ENCODE measurements at places on chromosomes 3 and 15. TPM values are rescaled to one million over a fixed set of nuclear protein-coding genes. Genes with fewer than 3 reads are reported as not detected.

DNA sequence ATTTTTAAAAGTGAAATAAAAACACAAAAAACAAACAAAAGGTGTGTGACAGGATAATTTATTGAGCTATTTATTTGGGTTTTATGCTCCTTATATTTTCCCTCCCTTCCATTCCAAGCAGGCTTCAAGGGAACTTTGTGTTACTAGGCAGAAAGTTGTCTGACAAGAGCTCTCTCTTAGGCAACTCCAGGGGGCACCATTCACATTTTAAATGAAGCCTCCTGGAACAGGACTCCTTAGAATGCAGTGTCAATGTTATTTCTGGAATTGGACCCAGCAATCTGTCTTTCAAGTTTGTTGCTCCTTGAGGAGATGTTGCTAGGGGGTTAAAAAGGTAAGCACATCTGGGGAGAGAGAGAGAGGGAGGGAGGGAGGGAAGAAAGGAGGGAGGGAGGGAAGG lies 5.4 kb upstream of the RFX7 start:
- H3K27ac ChIP-seq, result no peak overlapping the region
- H3K4me3 ChIP-seq, result no peak overlapping the region
- peaks cover 16% of the 10 kb centered on the region for H3K27me3 ChIP-seq
- DNase-seq, result peak; percentile 39

- no peaks in the 10 kb centered on the region for H3K27me3 ChIP-seq
- no peaks in the 10 kb centered on the region for H3K36me3 ChIP-seq
- H3K27ac ChIP-seq, result no peak overlapping the region
- H3K4me1 ChIP-seq, result peaks cover 2% of the 10 kb centered on the region
- DNase-seq, result no peak
- H3K4me3 ChIP-seq, result no peak overlapping the region
These were observed 56.7 kb downstream of the MYO1E start for GRCh38 chr15:59315914-59316451.

The INSYN1 gene
- 0.58 TPM for total RNA-seq

GRCh38 chr3:81302045-81302444 lies 459.4 kb downstream of the GBE1 start:
- H3K36me3 ChIP-seq, result no peaks in the 10 kb centered on the region
- DNase-seq, result peak; percentile 71
- H3K4me3 ChIP-seq, result no peak overlapping the region
- no peaks in the 10 kb centered on the region for H3K4me1 ChIP-seq
- no peak overlapping the region for H3K27ac ChIP-seq

The ATP2B2 gene
- total RNA-seq, result not detected

The ATP13A4 gene
- total RNA-seq, result not detected

The RBPMS2 gene
- total RNA-seq, result 7.6 TPM

The STT3B gene
- 114 TPM for total RNA-seq

The CNTN6 gene
- not detected for total RNA-seq

- DNase-seq, result peak; percentile 41
- peaks cover 70% of the 10 kb centered on the region for H3K27me3 ChIP-seq
- peaks cover 18% of the 10 kb centered on the region for H3K4me1 ChIP-seq
- H3K36me3 ChIP-seq, result no peaks in the 10 kb centered on the region
- no peak overlapping the region for H3K27ac ChIP-seq
- H3K4me3 ChIP-seq, result peak overlapping the region; percentile 35
These were observed 699 bp downstream of the MEGF11 start for GRCh38 chr15:66252685-66253417.

The TRIM59 gene
- 32.5 TPM for total RNA-seq

- no peaks in the 10 kb centered on the region for H3K36me3 ChIP-seq
- H3K27ac ChIP-seq, result no peak overlapping the region
- H3K4me1 ChIP-seq, result no peaks in the 10 kb centered on the region
- H3K4me3 ChIP-seq, result no peak overlapping the region
These were observed 167.9 kb downstream of the BBX start for GRCh38 chr3:107690522-107691138.

The PIERCE2 gene
- total RNA-seq, result 2.3 TPM

The LMAN1L gene
- total RNA-seq, result not detected

DNA sequence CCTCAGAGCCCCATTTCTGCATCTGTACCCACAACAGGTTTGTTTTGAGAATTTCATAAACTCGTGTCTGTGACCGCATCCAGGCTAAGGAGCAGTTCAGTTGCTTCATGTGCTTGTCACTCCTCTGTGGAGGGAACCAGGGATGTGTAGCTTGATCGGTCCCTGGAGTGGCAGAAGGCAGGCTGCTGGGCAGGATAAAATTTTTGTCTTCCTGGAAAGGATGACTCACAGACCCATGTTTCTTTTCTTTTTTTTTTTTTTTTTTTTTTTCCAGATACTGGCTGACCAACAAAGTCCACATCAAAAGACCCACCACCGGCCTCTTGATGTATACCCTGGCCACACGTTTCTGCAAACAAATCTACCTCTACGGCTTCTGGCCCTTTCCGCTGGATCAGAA lies 70.1 kb downstream of the ST8SIA2 start:
- H3K27ac ChIP-seq, result no peak overlapping the region
- no peak for DNase-seq
- H3K36me3 ChIP-seq, result no peaks in the 10 kb centered on the region
- H3K4me1 ChIP-seq, result no peaks in the 10 kb centered on the region
- no peaks in the 10 kb centered on the region for H3K27me3 ChIP-seq

- H3K27ac ChIP-seq, result no peak overlapping the region
- no peaks in the 10 kb centered on the region for H3K27me3 ChIP-seq
- DNase-seq, result no peak
- H3K4me3 ChIP-seq, result no peak overlapping the region
- H3K4me1 ChIP-seq, result no peaks in the 10 kb centered on the region
These were observed 739.2 kb downstream of the VGLL3 start for GRCh38 chr3:86251781-86252180.

DNA sequence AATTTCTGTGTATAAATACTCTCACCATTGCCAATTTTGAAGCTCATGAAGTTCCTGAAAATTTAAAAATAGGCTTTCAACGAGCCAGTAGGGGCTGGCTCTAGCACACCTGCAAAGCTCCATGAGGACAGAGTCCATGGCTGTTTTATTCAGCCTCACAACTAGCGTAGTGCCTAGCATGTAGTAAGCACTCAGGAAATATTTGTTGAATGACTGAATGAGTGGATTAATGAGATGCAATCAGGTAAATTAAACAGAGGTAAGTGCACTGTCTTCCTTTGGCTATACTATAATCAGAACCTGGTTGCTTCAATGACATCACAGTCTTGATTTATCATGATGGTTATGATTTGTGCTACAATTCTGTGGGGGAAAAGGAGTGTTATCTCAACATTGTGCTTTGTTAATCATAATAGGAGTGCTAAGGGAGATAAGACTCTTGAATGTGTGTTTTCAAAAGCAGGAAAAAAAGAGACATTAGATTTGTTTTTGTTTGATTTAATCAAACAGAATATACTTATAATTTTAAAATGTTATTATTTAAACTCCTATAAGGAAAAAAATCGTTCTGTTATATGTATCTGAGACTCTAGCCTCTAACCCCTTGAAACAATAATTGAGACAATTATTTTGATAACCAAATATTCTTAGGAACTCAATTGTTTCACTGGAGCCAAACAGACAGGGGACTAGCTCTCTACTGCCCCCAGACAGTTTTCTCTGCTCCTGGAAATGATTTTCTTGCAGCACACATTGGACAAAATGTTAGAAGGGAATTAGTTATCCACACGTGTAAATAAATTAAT lies 171.7 kb upstream of the ATP11B start:
- H3K27ac ChIP-seq, result no peak overlapping the region
- no peaks in the 10 kb centered on the region for H3K36me3 ChIP-seq
- peaks cover 4% of the 10 kb centered on the region for H3K27me3 ChIP-seq
- H3K4me3 ChIP-seq, result no peak overlapping the region
- H3K4me1 ChIP-seq, result no peaks in the 10 kb centered on the region

The TRPM1 gene
- total RNA-seq, result not detected

GRCh38 chr15:90055182-90055581 lies 47.1 kb downstream of the IDH2 start:
- DNase-seq, result no peak
- no peak overlapping the region for H3K27ac ChIP-seq
- H3K4me3 ChIP-seq, result no peak overlapping the region
- H3K4me1 ChIP-seq, result peaks cover 7% of the 10 kb centered on the region

DNA sequence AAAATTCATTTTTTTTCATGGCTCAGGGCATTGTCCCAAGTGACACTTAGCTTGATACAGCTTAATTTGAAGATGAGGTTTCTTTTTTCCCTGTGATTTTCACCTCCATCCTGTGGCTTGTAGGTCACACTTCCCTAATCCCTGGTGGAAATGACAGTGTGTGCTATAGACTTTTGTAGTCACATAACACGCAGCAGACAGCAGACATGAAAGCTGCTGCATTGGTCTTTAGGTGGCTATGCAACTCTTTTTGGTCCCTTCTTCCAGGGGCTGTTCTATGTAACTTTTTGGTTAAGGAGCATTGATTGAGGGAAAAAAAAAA lies 38.8 kb downstream of the TRAK1 start:
- no peaks in the 10 kb centered on the region for H3K27me3 ChIP-seq
- no peak for DNase-seq
- H3K4me3 ChIP-seq, result no peak overlapping the region
- H3K4me1 ChIP-seq, result no peaks in the 10 kb centered on the region

The HESX1 gene
- total RNA-seq, result 0.58 TPM

- H3K4me1 ChIP-seq, result no peaks in the 10 kb centered on the region
- H3K36me3 ChIP-seq, result no peaks in the 10 kb centered on the region
- H3K27me3 ChIP-seq, result no peaks in the 10 kb centered on the region
- no peak for DNase-seq
- H3K4me3 ChIP-seq, result no peak overlapping the region
These were observed 875.6 kb upstream of the ROBO1 start for GRCh38 chr3:80643421-80643820.

Data from endothelial cell of umbilical vein (primary cell).